ENCODE measurements at places on chromosomes 5 and 9.

DNA sequence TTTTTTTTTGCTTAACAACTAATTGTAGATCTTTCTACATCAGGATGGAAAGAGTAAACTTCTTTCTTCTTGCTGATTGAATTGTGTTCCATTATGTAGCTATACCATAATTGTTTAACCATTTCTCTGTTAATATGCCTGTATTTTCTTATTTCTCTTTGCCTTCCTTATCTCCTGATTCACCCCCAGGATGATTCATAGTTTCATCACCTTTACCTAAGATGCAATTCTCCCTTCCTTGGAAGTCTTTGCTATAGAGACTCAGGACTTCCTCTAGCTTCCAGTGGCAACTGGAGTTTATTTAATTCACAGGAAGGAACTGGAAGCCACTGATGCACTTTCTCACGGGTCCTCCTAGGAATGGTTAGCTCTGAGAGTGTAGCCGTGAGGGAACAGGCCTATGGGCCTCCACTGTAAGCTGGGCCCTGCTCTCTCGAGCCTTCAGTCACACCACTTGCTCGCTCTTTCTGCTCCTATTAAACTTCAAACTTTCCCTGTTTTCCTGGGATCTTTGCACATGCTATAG lies 83.1 kb downstream of the FGF1 start:
- DNase-seq: no peak

DNA sequence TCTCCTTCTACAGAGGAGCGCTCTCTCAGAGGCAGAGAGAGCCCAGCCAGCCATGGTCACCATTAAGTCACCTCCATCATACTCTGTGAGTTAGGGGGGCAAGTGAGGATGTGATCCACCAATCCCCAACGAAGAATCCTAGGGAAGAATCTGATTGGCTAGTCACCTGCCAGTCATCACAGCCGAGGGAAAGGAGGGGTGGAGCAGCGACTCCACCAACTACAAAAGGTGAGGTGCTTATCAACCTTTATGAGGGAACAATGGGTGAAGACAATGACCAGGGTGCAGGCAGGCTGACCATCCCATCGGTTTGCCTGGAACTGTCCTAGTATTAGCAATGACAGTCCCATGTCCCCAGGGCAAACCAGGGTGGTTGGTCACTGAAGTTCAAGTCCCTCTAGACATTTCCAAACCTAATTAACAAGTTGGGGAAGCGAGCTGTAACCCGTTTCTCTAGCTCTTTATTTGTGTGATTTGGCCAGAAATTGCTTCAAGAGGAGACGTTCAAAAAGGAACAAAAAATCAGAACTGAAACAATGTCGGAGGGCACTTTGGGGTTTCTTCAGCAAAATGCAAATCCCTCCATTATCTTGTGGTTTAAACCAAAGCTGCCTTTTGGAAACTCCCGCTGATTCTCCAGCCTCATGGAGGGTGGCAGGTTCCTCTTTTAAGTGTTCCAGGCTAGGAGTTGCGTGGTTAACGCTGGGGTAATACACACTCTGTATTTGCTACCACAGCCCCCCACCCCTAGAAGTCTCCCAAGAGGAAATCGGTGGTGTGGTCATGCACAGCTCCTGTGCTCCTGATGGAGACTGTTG lies 18.8 kb upstream of the FCN1 start:
- no peak for DNase-seq

GRCh38 chr9:22529426-22530199 lies 83.0 kb downstream of the DMRTA1 start:
- peak; percentile 26 for DNase-seq

GRCh38 chr5:39148983-39149534 lies 70.3 kb downstream of the FYB1 start:
- peak; percentile 62 for DNase-seq

- no peak for DNase-seq
Measured at GRCh38 chr5:28516722-28517121, 1478.3 kb upstream of the CDH9 start.

- DNase-seq: no peak
Measured at GRCh38 chr5:157518963-157519362, 56.6 kb downstream of the ADAM19 start.

DNA sequence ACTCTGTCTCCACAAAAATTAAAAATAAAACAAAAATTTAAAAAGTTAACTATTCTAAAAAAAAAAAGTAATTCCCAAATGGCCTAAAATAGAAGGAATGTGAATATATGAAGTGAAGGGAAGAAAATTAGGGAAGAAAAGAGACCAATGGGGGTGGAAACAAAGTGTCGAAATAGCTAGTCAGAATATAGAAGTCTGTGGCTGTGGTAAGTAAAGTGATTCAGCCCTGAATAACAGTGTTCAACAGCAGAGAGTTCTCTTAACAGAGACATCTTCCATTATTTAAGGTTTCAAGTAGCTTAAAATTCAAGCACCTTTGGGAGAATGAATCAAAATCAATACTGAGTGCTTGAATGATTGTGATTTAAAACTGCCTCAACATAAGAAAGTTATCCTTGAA lies 51.7 kb downstream of the LPAR1 start:
- no peak for DNase-seq
